AG09319 (cell line): ENCODE measurements at places on chromosomes 6 and 20.
A peak's percentile ranks its signal among the peaks of the same experiment; 100 is the strongest.

DNA sequence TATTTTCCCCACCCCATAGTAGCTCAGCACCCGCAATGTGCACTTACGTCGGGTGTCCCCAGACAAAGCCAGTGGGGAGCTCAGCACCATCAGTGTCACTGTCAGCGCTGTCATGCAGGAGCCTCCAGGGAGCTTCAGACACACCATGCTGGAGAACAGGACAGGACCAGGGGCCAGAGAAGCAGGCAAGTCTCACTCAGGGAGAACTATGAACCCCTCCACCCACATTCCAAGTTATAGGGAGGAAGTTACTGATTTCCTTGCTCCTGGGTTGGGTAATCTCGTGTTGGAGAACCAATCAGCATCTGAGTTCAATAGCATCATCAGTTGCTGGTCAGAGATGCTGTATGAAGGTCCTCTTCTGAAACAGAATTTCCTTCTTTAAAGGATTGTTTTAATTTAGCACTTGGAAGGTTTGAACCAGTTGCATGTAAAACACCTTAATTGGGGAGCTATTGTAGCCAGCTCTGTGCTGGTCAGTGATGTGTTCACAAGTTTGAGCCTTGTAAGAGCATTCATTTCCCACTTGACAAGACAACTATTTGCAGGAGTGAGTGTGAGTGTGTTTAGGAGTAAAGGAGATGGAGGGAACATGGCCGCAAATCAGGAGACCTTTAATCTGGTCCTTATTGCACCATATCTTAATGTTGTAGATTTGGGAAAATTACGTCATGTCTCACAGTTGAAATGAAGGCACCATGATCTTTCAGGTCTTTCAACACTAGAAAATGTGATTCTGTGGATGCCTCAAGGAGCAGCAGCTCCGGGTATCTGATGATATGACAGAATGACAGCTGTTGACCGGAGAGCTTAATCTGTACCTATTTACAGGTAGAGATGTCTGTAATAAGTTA, at the start of gene HLA-DRB1:
HLA-DRB1 (minus strand) TSS at position 253 of the 854 bp plus-strand sequence; CDS start at position 147, 106 bp downstream.
- DNase-seq, result no peak

- no peak for DNase-seq
Measured at GRCh38 chr6:125273965-125274364, 27.8 kb downstream of the HDDC2 start.

GRCh38 chr6:108805611-108806167, 42.5 kb upstream of the ARMC2 start:
- DNase-seq, result no peak

DNA sequence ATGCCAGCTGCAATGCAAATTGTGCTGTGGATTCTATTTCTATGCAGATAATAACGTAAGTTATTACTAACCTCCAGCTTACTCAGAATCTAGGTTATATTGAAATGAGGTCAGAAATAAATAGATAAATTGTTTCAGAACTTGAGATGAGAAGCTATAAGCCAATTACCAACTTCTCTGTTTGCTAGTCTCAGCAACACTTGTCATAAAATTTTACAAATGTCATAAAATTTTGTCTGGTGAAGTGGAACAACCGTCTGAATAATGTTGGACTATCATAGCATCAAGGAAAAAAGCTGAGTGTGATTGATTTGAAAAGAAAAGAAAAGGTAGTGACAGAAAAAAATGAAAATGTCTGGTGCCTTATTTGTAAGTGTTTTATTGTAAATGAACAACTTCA, 36.7 kb downstream of the COL9A1 start:
- DNase-seq, result no peak

DNA sequence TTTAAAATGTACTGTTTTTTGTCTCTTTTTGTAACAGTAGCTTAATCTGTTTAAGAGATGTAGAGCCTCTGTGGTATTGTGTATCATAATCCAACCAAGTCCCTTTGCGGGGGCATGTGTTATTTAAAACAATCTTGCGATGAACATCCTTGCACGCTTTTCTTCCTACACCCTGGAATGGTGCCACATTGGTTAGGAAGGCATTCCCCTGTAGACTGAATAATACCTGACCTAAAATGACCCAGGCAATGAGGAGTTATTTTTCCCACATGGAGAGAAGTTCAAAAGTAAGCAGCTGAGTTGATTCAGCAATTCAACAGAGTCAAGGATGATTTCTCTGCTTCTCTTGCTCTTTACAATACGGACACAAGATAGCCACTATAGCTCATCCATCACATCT, 142.0 kb upstream of the PMEPA1 start:
- no peak for DNase-seq

DNA sequence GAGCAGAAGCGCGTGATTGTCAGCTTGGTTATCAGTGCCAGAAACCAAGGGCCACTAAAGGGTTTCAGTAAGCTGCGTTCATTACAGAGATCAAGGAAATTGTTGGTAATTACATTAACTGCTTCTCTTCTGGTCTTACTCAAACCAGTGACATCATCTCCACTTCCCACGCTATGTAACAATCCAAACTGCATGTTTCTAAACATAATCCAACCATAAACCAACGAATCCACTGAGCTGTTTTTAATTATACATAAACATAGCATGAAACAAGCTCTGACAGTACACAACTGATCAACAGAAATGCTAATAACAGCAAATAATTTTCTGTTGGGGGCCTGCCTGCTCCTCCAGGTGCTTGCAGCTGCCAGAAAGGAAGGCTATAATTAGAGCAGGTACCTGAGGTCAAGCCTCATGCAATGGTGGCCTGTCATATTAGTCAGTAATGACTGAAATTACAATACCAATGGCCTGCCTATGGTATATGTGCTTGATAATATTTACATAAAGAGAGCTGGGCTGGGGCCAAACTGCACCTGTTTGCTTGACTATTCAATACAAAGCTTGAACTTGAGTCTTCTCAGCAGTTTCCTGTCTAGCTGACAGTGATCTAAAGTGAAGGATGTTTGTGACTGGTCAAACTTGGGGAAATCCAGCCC, 40.1 kb downstream of the ILRUN start:
- peak; percentile 77 for DNase-seq

GRCh38 chr6:154488802-154489437, 21.6 kb downstream of the CNKSR3 start:
- no peak for DNase-seq

DNA sequence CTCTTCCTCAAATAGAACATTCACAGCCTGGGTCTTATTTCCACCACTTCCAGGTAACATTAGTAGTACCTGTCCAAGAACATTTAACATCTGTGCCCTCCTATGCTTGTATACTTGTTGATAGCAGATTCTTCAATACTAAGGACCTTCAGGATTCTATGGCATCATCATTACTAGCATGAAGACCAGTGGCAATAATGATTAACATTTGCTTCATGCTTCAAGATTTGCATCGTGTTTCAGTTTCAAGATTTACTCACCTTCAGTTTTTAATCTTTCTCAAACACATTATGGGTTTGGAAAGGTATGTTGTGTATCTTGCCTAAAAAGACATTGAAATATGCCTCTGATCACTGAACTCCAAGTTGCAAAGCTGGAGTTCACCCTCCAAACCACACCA, 412.8 kb upstream of the NRSN1 start:
- DNase-seq, result no peak

- no peak for DNase-seq
Measured at GRCh38 chr20:37915800-37916570, 13.1 kb downstream of the VSTM2L start.

DNA sequence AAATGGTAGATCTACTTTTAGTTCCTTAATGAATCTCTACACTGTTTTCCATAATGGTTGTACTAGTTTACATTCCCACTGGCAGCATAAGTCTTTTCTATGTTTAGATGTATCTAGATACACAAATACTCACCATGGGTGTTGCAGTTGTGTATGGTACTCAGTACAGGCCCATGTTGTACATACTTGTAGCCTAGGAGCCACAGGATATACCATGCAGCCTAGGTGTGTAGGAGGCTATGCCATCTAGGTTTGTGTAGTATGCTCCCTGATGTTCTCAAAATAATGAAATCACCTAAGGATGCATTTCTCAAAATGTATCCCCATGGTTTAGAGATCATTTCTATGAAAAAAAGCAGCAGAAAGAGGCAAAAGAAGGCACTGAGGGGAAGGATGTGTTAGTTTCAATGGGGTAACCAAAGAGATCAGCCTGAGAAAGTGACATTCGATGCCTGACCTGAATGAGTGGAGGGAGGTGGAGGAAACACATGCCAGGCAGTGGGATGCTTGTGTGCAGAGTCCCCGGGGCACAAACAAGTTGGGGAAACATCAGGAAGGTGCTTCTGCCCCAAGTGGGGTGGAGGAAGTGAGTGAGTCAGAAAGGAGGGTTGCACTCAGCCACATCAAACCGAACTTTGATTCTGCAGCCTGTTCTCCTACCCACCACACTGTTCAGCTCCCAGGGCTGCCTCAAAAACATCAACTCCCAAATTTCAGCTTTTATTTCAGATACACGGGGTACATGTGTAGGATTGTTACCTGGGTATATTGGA, 191.2 kb downstream of the ZNF217 start:
- no peak for DNase-seq

GRCh38 chr6:125832391-125833117, 41.8 kb downstream of the NCOA7 start:
- no peak for DNase-seq

DNA sequence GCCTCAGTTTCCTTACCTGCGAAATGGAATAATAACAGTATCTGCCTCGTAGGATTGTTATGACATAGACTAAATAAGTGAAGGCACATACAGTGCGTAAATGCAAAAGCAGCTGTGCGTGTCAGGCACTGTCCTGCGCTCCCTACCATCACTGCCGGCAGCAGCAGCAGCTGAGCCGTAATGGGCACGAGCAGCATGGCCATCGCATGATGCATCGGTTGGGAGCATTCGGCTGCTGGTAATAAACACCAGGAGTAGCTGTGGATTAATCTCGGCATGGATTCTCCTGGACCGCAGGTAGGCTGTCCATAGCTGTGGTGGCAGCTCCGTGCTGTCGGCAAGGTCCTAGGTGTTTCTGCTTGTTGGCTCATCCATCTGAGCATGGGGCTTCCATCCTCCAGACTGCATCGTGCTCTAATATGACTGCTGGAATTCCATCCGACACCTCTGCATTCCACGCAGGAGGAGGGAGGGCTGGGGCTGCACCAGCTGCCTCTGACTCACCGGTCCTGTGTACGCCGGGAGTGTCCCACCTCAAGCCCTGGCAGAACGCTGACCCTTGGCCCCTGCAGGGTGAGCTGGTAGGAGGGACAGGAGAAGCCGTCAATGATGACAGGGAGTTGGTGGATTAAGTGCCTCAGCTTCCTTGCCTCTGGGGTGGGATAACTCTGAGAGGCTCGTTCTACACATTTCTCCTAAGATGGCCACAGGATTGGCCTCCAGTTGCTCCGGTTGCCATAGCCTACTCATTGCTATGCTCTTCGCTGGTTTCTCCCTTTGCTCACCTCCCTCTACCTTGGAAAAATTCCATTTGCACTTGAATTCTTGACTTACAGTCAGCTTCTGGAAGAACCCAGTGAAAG, 100.9 kb upstream of the PMEPA1 start:
- no peak for DNase-seq

GRCh38 chr20:62413896-62414481, 6.9 kb upstream of the CABLES2 start:
- no peak for DNase-seq

DNA sequence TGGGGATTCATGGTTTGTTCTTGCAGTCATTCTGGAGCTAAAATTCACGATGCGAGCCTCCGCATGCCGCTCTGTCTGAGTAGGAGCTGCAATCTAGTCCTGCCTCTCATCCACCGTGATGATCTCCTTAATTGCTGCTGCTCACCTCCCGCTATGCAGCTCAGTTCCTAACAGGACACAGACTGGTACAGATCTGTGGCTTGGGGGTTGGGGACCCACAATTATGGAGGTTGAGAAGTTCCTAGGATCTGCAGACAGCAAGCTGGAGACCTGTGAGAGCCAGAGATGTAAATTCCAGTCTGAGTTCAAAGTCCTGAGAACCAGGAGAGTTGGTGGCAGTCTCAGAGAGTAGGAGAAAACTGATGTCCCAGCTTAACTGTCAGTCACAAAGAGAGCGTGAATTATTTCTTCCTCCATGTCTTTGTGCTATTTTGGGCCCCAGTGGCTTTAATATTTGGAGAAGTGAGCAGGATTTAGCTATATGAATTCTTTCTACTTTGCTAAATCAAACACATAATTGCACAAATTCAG, 378.7 kb upstream of the MAN1A1 start:
- no peak for DNase-seq

GRCh38 chr6:81938991-81939732, 186.7 kb upstream of the TENT5A start:
- no peak for DNase-seq

GRCh38 chr6:132725947-132726607, 12.2 kb upstream of the VNN1 start:
- DNase-seq, result no peak

- DNase-seq, result no peak
Measured at GRCh38 chr20:23105193-23105592, 19.1 kb upstream of the CD93 start.

GRCh38 chr6:137320271-137320670, 101.1 kb upstream of the IFNGR1 start:
- DNase-seq, result no peak

- DNase-seq, result no peak
Measured at GRCh38 chr6:159114569-159114968, 54.6 kb upstream of the FNDC1 start.

- DNase-seq, result no peak
Measured at GRCh38 chr6:39225946-39226437, 3.3 kb downstream of the KCNK5 start.

DNA sequence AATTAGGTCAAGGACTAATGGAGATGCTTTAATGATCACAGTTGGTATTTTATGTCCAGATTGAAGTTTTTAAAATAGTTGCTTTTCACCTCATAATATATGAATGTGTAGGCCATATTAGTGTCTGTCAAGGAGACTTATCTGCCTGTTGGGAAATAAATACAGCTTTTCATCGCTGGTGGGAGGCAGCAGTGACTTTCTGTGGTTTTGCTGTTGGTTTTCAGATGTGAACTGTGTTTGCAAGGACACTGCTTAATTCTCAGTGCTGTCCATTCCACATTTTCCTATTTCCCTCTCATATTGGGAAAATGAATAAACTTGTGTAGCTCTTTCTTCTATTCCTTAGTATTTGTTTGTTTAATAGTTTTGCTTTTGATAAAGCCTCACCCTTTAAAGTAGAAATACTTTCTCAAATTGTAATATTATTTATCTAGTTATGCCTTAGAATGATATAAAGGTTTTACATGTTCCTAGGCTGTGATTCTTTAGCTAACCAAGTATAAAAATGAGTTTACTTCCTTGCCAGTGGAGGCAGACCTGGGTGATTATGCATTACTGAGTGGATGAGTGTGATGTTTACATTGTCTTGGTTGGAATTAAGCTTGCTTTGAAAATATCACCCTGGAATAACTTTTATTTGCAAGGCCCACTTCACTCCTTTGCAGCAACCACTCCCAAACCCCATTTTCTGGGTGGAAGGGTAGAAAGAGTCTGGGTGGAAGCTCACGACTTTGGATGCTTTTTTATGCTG, 3.3 kb downstream of the PLCB4 start:
- no peak for DNase-seq

GRCh38 chr6:52454556-52454955, 34.4 kb downstream of the EFHC1 start:
- DNase-seq, result no peak

DNA sequence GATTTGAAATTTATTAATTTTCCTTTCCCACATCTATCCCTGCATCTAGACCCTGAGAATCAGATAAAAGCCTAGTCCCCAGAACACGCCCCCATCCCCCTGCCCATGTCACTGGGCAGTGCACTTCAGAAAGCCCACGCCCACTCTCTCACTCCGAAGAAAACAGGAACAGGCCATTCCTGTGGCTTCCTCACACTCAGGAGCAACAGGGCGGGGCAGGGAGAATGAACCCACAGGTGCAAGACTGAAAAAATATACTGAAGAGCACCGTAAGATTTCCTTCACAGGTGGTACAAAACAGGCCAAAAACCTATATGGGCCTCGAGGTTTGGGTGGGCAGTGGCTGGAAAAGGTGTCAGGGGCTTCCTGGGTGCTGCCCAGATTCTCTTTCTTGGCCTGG, 3.4 kb downstream of the OXT start:
- no peak for DNase-seq
